ENCODE measurements at places on chromosomes 3 and 15.

DNA sequence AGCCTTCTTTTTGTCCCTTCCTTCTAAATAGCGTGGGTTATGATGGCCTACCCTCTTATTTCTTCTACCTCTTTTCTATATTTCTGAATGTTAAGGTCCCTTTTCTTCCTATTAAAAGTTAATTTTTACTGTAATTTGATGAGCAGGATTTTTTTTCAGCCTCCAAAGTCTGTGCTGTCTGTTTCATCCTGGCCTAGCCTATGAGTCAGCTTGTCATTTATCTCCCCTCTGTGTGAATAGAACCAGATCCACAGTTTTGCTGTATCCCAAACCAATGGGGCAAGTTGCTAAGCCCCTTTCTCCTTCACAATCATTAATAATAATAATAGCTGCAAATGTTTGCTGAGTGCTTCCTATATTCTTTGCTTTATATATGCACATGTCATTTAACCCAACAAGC is 18.1 kb upstream of the C3orf38 start:
- no peak for DNase-seq

DNA sequence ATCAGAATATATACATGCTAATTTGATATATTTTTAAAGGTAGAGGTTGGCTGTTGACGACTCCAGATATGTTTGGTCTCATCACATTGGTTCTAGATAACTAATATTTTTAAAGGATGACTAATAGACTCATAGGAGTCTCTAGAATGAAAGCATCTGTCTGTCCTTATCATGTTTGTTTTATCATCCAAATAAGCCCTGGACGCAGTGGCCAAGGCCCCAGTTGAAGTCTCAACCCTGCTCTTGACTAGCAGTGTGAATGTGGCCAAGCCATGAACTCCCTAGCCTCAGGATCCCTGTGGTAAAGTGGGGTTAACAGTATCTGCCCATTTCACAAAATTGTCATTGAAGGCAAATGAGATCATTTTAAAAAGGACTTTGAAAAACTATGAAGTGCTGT is 53.6 kb downstream of the ABHD2 start:
- no peak for DNase-seq

DNA sequence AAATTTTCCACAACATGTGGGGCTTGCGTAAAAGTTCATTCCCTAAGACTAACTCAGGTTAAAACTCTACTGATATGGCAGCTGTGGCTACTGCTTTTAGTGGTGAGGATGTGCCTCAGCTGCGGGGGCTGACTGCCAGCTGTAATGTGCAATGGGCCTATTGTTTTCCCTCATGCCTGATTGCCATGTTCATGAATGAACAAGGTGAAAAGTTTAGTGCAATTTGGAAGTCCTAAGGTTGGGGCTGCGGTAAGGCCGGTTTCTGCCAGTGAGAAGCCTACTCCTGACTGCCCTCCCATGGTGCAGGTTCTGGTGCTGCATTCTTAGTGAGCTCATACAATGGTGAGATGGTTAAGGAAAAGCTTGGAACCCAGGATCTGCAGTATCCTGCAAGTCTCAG is 10.9 kb upstream of the ALDH1L1 start:
- DNase-seq = no peak

GRCh38 chr3:3804560-3804959 is 5.3 kb downstream of the LRRN1 start:
- no peak for DNase-seq

DNA sequence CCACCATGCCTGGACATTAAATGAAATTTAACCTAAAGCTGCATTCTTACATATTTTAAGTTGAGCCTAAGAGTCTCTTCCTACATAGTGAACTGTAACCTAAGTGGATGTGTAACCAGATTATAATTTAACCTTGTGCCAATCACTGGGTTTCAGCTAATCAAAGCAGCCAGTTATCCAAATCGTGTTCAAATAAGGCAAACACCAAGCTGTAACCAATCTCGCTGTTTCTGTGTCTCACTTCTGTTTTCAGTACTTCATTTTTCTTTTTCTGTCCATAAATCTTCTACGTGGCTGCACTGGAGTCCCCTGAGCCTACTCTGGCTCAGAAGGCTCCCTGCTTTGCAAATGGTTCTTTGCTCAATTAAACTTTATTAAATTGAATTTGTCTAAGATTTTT is 186.1 kb upstream of the CNTN6 start:
- DNase-seq = no peak
